ENCODE measurements at places on chromosomes 2 and 18. TPM values are rescaled to one million over a fixed set of nuclear protein-coding genes. Genes with fewer than 3 reads are reported as not detected.
A peak's percentile ranks its signal among the peaks of the same experiment; 100 is the strongest.

GRCh38 chr2:208285853-208286252 is 19.8 kb downstream of the PIKFYVE start:
- DNase-seq = no peak

GRCh38 chr18:73638709-73639108 is 508.9 kb downstream of the FBXO15 start:
- no peak for DNase-seq

- no peak for DNase-seq
These were observed 21.5 kb upstream of the BIN1 start for GRCh38 chr2:127128445-127128904.

OLA1 gene
- polyA plus RNA-seq = 19.6 TPM

GRCh38 chr2:79260848-79261247 is 101.3 kb upstream of the REG3A start:
- DNase-seq = no peak

PID1 gene
- not detected for polyA plus RNA-seq

DNA sequence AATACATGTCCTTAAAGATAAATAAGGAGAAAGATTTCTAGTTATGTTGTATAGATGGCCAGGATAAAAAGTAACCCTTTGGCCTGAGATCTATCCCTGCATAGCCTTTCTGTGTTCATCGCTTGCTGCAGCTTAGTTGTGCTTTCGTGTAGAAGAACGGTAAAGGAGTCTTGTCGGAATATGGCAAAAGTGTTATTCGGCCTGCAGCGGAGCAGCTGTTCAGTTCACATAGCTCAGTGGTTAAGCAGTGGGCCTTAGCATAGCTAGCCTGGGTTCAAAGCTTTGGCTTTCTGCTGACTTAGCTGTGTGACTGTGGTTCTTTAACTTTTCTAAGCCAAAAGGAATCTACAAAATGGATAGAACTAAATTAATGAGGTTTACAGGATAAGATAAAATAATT is 55.4 kb downstream of the MALT1 start:
- DNase-seq = no peak

LPIN1 gene
- 26.6 TPM for polyA plus RNA-seq

DNA sequence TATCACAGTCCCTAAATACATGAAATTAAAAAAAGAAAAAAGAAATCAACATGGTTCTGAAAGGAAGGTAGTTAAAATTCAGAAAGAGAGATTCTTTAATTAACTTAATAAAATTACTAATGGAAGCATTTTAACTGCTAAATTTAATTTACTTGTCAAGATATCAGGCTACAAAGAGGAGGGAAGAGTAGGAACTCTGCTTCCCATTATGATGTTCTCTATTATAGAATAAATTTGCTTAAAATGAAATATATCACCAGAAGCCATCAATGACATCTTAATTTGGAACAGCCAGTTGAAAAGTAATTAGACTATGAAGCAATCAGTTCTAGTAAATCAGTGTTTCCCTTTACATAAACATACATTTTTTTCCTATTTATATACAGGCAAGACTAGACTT is 611.8 kb upstream of the FANCL start:
- DNase-seq = no peak

DNA sequence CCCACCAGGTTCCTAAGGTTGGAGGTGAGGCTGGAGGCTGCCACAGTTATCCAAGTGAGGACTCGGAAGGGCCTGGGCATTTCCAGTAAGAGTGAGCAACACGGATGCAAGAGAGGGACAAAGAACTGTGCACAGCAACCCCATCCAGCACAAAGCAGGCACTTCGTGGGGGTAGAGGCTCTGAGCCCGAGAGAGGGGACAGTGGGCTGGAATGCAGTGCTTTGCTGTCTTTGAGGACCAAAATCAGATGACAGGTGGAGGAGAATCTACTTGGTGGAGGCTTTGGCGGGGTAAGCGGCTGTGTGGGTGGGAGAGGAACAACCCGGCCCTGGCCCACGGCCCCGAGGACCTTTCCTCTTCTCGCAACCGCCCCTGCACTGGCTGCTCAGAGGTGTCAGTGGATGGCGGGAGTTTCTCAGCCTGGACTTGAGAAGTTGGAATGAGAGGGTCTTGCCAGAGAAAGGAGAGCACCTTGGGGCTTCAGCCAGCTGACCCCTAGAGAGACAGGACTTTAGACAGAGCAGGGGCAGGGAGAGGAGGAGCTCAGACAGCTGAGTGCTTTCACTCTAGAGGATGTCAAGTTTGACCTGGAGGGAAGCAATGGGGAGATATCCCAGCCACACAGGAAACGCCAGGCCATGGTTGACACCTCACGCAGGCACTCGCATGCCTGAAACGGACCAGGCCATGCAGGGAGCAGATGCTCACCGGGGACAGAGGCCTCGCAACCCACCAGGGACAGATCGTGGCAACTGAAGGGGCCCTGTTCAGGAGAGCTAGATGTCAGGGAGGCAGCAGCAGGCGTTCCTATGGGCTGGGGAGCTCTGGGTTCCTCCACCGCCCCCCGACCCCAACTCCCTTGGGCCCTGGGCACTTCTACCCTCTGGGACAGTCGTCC is 11.6 kb downstream of the RAMP1 start:
- DNase-seq = no peak

REG1A gene
- polyA plus RNA-seq = not detected

- no peak for DNase-seq
These were observed 119.4 kb upstream of the PIEZO2 start for GRCh38 chr18:11268741-11269233.

DNA sequence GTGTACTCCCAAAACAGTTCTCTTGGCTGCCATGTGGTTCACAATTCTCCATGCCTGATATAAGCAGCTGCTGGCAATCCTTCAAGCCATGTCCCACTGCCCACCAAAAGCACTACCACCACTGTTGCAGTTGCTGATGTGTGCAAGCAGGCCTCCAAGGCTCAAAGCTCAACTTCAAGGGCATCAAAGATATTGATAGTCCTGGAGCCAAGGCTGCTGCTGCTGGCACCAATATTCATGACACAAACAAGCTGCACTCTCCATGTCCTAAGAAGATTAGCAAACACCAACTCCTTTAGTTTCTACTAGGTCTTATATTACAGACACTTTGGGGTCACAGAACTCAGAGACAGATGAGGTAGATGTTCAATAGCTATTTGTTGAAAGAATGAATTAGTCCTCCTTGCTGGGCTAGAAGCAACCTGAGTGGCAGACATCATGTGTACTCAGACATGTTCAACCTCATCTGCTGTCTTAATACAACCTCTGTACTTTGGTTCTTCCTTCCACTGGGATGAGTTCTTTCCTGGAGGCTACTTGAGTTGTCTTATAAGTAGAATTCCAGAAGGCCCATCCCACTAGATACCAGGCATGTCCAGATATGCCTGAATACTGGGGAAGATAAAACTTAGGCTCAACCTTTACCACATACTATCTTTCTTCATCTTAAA is 104.5 kb upstream of the UGP2 start:
- peak; percentile 18 for DNase-seq

DNA sequence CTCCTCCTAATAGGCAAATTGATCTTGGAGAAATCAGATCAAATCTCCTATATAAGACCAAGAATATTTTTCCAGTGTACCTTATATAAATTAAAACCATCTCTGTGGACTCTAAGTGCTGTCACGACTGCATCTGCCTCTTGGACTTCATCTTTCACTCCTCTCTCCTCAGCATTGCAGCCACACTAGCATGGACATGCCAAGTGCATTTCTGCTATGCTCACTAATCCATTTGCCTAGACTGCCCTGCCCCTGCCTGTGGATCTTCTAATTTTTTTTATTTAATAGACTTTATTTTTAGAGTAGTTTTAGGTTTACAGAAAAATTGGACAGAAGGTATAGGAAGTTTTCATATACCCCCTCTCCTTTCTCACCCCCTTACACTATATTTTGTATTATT is 146.7 kb upstream of the VWC2L start:
- no peak for DNase-seq

DUSP19 gene
- polyA plus RNA-seq = 0.53 TPM

GRCh38 chr2:199659207-199659606 is 191.8 kb downstream of the FTCDNL1 start:
- DNase-seq = peak; percentile 17

GRCh38 chr2:11433822-11434221 is 32.1 kb downstream of the E2F6 start:
- DNase-seq = no peak

DNA sequence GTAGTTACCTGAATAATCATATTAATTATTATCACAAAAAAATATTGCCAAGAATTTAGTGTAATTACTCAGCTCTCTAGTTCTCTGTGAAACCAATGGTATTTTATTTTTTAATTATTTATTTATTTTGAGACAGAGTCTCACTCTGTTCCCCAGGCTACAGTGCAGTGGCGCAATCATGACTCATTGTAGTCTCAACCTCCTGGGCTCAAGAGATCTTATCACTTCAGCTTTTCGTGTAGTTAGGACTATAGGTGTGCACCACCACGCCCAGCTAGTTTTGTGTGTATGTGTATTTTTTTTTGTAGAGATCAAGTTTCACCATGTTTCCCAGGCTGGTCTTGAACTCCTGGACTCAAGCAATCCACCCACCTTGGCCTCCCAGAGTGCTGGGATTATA is 440.4 kb upstream of the CDH20 start:
- no peak for DNase-seq

DNA sequence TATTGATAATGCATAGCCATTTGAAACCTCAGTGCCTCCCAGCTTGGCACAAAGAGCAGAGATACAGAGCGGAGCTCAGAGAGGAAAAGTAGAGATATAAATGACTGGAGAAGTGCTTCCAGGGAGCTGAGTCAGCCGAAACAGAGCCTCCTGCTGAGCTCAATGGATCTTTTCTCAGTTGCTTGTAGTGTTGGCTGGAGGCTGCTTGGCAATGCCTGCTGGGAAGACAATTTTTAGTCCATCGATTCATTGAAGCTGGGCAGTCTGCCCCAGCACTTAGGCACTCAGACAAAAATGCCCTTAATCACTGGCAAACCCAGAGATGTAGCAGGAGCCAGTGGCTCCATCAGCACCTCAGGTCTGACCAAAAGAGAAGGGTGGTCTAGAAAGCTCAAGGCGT is 81.3 kb upstream of the SETBP1 start:
- DNase-seq = no peak

FSIP2 gene
- 0.04 TPM for polyA plus RNA-seq

DNA sequence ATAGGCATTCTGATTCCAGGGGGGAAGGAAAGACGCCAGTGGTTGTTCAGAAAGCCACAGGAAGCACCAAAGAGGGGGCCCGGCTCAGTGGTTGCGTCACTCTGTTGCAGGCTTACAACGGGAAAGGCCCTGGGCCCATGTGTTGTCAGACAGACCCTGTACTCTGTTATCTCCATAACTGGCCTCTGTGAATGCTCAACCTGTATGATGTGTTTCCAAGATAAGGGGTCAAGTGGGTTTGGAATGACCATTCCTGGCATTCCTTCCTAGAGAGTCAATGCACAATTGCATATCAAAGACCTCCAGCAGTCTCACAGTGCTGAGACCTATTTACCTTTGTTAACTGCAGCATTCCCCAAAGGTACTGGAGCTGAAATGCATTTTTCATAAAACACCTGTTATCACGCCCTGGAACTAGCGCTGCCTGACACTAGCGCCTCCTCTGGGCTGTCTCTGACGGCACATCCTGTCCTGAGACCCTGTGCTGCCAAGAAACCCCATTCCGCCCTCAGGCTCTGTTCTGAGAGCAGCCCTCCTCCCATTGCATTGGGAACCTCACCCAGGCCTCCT is 13.2 kb upstream of the LRRFIP1 start:
- peak; percentile 49 for DNase-seq

NFATC1 gene
- 13.6 TPM for polyA plus RNA-seq

DNA sequence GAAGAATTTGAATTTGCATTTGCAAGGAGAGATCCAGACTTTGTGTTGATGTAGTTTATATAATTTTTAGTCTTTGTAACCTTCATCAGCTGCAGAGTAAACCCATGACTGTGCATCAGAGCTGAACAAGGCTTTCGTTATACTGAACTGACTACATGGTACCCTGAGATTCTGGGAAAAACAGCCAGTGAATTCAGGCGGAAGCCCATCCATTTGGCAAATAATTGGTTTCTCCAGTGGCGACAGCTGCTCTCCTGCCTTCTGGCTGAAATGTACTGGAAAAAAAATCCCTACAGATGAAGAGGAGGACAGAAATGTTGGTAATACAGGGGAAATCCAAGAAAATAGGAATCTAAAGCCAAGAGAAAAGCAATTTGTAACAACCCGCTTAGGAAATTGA is 657.5 kb upstream of the CDH7 start:
- DNase-seq = no peak

DNA sequence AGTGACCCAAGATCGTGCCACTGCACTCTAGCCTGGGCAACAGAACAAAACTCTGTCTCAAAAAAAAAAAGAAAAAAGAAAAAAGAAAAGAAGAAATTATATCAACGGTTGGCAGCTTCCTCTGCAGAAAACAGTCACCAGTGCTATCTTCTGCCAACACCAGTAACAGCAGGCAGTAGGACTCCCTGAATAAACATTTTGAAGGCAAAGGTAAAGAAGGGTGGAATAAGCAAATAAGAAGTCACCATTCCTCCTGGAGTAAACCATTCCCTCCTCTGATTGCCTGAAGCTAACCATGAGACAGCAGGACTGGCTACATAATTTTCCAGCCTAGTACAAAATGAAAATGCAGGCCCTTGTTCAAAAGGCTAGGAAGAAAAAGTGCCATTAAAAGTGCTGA is 9.0 kb upstream of the RNF103 start:
- DNase-seq = peak; percentile 53

GRCh38 chr2:240505910-240506309 is 51.9 kb downstream of the ANKMY1 start:
- DNase-seq = no peak

VWA3B gene
- not detected for polyA plus RNA-seq

DNA sequence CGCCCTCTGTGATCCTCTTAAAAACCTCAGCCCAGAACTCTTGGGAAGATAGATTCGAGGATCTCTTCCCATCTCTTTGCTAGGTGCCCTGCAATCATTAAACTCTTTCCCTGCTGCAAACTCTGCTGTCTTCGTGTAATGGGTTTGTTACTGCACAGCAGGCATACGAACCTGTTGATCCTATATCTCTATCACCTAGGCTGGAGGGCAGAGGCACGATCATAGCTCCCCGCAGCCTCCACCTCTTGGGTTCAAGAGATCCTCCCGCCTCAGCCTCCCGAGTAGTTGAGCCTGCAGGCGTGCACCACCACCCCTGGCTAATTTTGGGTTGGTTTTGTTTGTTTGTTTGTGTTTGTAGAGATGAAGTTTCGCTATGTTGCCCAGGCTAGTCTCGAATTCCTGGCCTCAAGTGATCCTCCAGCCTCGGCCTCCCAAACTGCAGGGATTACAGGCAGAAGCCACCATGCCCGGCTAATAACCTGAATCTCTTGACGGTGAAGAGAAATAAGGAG is 493 bp upstream of the BBS5 start:
- no peak for DNase-seq

GRCh38 chr2:217707131-217707611 is 295.6 kb downstream of the TNS1 start:
- DNase-seq = no peak

All from endothelial cell of umbilical vein (primary cell).